ENCODE measurements at places on chromosomes 11 and 22.
A peak's percentile ranks its signal among the peaks of the same experiment; 100 is the strongest.

DNA sequence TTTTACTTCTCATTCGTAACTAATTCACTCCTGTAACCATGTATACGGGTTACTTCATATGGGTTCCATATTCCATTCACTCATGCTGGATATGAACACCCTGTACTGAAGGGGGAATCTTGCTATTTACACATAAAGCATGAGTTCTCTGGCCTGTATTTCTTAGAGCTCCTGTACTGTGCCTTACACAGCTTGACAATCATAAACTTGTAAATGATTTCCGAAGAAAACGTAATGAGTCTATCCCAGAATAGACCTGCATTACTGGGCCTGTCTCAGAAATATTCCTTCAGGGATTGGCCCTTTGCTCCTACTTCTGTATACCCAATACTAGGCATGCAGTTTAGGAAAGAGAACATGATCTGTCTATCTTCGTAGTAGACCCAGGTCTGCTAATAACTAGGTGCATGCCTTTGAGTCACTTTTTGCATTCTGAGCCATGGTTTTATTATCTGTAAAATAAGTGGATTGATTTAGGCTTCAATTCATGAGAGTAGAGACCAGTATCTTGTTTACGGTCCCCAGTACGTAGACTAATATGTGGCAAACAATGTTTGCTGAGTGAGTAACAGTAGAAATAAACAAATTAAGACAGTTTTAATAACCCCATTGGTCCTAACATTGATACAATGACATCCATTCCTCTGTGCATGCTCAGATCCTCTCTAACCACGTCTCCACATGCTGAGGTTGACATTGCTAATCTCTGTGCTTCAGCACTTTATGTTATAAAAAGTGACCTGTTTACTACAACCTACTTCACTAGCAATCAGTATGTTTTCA is 1.2 kb downstream of the CCDC34 start:
- no peak for DNase-seq

DNA sequence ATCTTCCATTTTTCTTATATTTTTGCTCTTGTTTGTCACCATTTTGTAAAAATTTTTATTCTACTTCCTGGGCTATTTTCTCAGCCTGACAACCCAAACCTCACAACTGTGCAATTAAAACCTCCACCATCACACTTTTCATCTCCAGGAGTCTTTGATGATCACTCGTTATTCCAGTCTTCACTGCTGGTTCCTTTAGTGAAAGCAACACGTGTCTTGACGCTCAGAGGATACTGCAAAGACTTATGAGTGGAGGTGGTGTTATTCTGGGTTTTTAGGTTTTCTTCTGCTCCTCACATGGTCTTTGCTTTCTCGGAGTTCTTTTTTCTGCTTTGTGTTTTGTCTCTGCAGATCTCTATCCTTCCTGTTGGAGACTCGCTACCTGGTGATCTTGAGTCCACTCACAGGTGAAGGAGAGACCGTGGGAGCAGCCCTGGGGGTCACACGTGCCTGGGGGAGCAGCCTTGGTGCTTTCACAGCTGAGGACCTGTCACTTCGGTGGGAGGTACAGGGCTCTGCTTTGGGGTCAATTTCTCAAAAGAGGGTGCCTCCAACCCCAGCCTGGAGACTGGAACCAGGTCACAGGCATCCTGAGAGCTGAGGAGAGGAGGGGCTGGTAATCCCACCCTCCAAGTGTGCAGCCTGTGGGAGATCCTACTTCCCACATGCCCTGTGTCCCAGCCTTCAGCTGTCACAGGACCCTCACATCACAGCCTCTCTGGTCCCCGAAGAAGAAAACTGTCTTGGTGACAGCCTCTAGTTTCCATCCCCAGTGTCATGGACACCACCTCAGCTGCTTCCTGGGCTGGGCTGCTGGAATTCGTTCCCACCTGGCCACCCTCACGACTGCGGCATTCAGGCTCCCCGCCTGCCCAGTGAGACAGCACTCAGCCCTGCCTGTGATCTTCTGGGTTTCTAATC is 11.0 kb downstream of the SULT4A1 start:
- DNase-seq, result no peak

DNA sequence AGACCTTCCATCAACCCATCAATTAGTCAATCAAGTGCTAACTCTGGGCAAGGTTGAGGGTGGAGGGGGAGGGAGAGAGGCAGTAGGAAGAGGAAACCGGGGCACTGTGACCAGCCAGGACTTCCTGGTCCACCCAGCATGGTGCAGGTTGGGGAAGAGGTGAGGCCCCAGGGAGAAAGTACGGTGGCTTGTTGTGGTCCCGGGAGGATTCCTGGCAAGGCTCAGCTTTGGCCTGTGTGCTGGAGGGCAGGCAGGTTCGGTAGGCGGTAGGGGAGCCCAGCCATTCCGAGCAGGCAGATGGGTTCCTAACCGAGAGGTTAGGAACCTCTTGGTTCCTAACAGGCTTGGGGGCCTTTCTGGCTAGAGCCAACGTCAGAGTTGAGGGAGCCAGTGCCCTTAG is 10.8 kb downstream of the ST14 start:
- DNase-seq, result no peak

- DNase-seq, result no peak
Observed at GRCh38 chr11:79043726-79044125, 397.1 kb downstream of the TENM4 start.

- DNase-seq, result no peak
Observed at GRCh38 chr22:22228421-22228820, 16.2 kb upstream of the VPREB1 start.

- DNase-seq, result peak; percentile 73
Observed at GRCh38 chr22:36197514-36198146, 4.0 kb downstream of the APOL4 start.

- DNase-seq, result no peak
Observed at GRCh38 chr11:74019860-74020259, 11.0 kb upstream of the UCP3 start.

GRCh38 chr11:76104285-76104684 is 102.0 kb downstream of the WNT11 start:
- DNase-seq, result no peak

DNA sequence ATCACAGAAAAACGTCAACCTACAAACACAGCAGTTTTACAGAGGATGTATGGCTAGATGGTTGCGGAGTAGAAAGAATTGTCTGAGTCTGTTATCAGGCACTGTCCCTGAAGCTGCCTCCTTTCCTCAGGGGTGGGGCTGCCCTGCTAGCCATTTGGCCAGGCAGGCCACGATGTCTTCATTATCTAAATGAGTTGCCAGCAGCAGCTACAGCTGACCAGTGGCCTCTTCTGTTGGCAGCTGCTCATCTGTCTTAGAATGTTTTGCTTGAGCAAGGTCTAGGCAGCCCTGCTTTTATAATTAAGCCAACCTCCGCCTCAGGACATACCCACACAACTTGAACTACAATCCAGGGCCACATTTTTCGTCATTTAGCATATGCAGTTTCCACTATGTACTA is 17.5 kb downstream of the SLC6A5 start:
- DNase-seq, result no peak

GRCh38 chr11:115990004-115990447 is 485.8 kb upstream of the CADM1 start:
- peak; percentile 15 for DNase-seq

DNA sequence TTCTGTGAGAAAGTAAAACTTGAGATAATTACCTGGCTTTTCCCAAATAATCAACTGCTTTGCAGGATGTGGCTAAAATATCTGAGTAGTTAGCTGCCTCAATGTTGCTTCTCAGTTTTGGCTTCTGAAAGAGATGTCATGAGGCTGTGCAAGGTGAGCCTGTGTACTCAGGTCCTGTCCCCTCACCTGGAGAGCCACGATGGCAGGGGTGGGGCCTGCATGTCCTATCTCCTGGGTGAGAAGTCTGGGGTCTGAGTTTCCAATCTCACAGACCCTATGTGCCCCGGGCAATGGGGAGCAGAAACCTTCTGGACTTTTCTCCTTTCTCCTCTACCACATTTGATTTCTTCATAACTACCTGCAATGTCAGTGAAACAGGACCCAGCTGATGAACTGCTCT is 338.6 kb upstream of the B3GAT1 start:
- no peak for DNase-seq

DNA sequence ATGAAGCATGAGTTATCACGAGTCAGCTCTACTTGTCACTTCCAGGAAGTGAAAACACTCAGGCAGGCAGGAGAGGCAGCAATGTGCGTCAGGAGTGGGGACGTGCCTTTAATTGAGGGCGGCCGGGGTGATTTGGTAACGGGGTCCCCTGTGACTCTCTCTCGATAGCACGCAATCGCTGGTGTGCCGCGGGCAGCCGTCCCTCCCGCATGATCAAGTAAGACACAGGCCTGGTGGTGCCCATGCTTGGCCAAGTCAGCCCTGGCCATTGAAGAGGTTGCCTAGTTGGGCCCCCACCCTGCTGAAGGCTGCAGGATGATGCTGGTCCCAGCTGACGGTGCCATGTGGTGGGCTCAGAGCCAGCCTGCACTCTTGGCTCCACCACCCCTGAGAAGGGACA is 29.7 kb downstream of the CACNG2 start:
- no peak for DNase-seq

GRCh38 chr22:24153353-24153752 is 27.9 kb upstream of the SUSD2 start:
- no peak for DNase-seq

GRCh38 chr11:13666708-13667107 is 1.8 kb upstream of the FAR1 start:
- no peak for DNase-seq

GRCh38 chr11:93608364-93608763 is 53.1 kb upstream of the CEP295 start:
- peak; percentile 76 for DNase-seq

DNA sequence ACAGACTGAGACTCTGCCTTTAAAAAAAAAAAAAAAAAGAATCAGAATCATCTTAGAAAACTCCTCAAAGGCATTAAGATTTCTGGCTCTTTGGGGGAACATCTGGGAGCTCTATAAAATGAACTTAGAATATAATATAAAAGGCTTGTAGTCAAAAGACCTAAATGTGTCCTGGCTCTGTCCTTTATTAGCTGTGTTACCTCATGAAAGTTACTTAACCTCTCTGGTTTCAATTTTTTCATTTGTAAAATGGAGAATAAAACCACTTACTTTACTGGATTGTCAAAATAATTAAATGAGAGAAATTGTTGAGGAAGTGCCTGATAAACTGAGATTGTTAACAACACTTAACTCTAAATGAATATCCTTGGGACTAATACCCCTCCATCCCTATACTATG is 81.8 kb downstream of the FAM168A start:
- DNase-seq, result no peak

- no peak for DNase-seq
Observed at GRCh38 chr11:46120346-46121300, 631 bp downstream of the PHF21A start.

- no peak for DNase-seq
Observed at GRCh38 chr11:1864831-1865665, 12.2 kb downstream of the LSP1 start.

GRCh38 chr11:87137711-87138110 is 100.0 kb downstream of the TMEM135 start:
- no peak for DNase-seq

Data from MV-4-11 (cell line).